SK-N-MC (cell line): ENCODE measurements at places on chromosomes 16 and 17.
A peak's percentile ranks its signal among the peaks of the same experiment; 100 is the strongest.

DNA sequence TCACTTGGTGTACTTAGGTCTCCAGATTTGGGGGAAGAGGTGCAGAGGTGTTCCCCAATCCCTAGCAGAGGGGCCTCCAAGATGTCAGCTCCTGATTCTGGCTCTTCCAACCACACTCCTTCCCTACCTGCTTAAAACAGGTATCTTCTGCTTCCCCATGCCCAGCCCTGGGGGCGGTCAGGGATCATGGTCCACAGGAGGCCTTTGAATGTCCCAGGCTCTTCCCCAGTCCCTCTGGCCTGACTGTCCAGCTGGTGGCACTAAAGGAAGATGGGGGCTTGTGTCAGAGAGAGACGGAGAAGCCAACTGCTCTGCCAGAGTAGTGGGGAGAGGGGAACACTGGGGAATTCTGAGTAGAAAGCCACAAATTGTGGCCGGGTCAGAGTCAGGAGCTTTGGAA lies 3.8 kb downstream of the ARL4D start:
- DNase-seq, result no peak

DNA sequence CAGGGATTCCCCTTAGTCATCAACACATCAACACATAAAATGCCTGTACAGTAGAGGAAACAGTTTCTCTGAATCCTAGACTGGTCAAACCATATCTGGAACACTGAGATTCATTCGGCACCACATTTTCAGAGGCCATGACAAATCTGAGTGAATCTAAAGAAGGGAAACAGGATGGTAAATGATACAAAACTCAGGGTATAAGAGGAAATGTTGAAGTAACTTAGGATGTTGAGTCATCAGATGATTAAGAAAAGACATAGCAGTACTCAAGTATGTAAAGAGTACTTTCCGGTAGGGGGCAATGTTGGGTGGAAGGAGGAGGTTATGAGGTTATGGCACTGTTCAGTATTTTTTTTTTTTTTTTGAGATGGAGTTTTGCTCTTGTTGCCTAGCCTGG lies 358.5 kb upstream of the PMFBP1 start:
- no peak for DNase-seq

GRCh38 chr16:50614955-50615724 lies 66.0 kb downstream of the SNX20 start:
- no peak for DNase-seq

GRCh38 chr16:4350365-4350786 lies 745 bp downstream of the PAM16 start:
- no peak for DNase-seq

- no peak for DNase-seq
Observed at GRCh38 chr16:57601801-57602478, 26.5 kb upstream of the ADGRG1 start.

- no peak for DNase-seq
Observed at GRCh38 chr17:42058063-42058462, 7.7 kb upstream of the C17orf113 start.

GRCh38 chr16:50612849-50613198 lies 64.6 kb downstream of the NKD1 start:
- no peak for DNase-seq

GRCh38 chr17:60332574-60332973 lies 59.4 kb downstream of the USP32 start:
- peak; percentile 45 for DNase-seq

GRCh38 chr16:83717308-83717707 lies 90.5 kb upstream of the HSBP1 start:
- no peak for DNase-seq

DNA sequence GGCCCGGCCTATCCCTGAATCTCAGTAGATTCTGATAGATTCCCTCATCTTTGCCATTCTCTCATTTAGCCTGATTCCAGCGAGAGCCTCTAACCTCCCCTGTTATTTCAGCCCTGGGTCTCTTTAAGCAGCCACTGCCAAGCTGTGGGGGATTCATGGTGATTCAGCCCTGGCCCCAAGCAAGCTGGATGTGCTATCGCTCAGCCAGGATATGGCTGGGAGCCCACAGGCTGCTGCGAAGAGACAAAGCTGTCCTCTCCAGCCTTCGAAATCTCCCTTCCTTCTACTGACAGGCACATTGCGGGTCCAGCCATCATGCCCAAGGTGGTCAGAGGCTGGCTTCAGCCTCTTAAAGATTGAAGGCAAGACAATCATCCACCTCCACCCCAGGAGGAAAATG lies 394.1 kb downstream of the SOX9 start:
- DNase-seq, result no peak

DNA sequence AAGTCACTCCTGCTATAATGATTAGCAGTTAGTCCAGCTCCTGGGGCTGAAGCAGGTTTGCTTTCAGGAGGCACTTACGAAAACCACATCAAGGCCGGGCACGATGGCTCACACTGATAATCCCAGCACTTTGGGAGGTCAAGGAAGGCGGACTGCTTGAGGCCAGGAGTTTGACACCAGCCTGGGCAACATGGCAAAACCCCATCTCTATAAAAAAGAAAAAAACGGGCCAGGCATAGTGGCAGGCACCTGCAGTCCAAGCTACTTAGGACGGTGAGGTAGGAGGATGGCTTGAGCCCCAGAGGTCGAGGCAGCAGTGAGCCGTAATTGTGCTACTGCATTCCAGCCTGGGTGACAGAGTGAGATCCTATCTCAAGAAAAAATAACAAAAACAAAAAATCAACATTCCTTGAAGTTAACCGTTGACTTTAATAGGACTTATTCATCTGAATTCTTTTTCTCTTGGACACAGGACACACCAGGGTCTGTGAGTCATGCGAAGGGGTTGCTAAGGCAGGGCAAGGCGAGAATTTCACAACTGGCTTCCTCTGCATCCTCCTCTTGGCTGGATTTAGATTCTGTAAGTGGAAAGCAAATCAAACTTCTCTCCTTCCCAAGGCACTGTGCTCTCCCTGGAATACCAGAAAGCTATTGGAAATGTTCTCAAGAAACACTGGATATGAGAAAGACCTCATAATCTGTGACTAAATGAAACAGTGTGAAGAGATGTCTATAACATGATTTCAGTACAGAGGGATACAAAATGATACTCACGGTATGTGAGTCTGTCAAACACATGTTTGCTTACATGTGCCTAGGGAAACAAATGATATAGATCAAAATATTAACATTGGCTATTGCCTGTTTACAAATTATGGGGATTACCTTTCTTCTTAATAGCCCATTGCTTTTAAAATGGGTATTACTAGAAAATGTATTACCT lies 99.5 kb downstream of the SYCE1L start:
- no peak for DNase-seq

DNA sequence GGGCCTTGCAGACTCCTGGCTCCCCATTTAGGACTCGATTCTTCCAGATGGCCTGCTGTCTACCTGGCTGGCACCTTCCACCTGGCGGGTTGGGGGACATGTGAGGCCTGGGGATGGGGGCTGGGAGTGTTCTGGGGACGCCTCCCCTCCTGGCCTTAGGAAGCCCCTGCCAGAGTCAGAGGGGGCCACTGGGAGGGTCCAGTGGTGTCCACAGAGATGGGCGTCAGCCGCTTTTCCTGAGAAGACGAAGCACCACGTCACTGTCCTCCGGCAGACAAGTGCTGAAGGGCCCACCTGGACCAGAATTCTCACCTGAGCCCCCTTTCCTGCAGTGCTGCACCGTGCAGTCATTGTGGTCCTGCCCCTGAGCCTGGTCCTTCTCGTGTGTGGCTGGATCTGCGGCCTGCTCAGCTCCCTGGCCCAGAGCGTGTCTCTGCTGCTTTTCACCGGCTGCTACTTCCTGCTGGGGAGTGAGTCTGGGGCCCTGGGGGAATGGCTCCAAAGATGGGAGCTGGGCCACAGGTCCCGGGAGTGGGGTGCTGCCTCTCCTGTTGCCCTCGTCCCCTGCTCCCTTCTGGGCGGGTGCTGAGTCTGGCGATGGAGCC lies 2.9 kb downstream of the TMEM235 start:
- no peak for DNase-seq

GRCh38 chr16:20348365-20349185 lies 3.9 kb downstream of the UMOD start:
- DNase-seq, result no peak

DNA sequence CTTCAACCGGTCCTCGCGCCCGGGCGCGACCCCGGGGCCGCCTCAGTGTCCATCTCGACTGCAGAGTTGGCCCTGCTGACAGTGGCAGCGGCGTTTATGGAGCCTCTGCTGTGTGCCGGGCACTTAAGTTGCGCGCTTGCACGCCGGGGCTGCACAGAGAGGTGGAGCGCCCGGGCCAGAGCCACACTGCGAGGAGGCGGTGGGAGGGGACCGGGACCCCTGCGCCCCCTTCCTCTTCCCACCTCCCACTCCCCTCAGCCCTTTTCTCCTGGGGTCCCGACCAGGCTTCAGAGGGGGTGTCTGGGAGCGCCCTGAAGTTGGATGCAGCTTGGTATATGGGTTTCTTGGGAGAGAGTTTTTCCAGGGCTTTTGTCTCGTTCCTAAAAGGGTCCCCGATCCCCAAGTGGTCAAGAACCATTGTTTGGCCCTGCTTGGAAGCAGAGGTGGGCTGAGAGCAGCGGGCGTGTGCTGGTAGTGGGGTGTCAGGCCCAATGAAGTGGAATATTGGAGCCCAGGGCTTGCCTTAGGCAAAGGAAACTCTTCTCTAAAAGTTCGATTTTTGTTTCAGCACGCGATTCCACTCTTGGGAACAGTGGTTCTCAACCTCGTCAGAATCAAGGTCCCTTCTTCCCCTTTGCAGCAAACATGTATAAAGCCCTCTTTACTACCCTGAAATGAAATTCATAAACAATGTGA lies 605 bp downstream of the MRTFB start:
- no peak for DNase-seq

GRCh38 chr17:37291351-37291750 lies 84.4 kb upstream of the C17orf78 start:
- no peak for DNase-seq

DNA sequence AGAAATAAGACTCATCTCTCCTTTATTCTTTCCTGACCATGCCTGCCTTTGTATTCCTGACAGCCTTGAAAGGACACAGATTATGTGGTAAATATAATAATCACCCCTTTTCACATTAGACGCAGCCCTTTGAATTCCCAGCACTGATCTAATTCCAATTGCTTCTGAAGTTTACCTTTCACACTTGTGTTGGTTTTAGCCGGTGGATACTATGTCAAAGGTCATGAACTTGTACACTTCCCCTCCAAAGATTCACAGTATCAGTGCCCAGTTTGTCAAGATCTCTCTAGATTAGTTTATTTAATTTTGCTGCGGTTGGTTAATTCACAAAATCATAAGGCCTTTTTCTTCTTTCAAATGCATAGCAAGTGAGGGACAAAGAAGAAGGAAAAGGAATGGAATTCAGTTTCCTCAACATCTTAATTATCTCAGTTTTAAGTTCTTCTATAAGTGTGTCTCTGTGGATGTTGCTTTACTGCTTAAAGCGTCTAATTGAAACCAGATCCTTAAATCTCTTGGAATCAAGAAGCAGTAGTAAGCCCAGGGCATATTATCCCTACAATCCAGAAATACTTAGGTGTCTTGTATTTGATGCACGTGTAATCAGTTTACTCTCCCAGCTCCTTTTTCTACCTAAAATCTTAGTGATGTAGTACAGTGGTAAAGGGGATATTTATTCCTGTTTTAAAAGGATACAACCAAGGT lies 174.3 kb upstream of the TBX2 start:
- peak; percentile 2 for DNase-seq

DNA sequence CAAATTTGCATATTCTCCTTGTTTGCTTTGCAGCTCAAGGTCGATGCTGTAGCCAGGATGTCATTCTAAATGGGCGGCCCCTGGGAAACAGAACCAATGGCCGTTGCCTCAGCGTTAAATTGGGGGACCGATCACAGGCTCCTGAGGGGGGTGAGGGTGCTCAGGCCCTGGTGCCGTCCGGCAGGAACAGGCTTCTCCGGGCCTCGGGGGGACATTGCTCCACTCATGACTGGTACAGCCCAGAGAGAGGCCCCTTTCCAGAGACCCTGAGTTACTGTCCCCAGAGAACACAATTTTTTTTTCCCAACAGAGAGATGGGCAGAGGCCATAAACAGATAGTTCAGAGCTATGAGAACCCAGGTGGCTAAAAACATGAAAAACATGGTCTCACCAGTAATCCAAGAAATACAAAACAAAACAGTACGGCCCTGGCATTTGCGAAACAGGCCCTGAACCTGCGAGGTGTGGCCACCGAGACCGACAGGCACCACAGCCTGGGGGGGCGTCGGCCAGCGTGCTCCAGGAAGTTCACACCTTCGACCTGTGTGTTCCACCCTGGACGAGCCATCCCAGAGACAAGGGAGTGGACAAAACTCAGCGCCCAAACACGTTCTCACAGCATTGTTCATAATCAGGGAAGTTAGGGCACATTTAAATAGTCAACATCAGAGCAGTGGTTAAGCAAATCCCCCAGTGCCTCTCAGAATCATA lies 82.8 kb downstream of the METRNL start:
- no peak for DNase-seq

DNA sequence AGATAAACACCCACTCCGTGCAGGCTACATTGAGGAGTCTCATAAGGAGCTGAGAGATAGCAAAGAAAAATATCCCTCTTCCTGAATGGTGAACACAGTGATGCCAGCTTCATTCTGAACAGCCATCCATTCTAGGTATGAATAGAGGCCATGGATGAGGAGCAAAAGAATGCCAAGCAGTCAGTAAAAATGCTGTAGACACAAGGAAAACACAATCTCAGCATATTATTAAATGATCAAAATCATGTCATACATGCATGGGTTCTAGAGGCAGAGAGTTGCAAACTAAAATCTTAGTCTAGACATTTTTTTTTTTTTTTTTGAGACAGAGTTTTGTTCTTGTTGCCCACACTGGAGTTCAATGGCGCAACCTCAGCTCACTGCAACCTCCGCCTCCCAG lies 313.0 kb downstream of the SOX9 start:
- no peak for DNase-seq

- no peak for DNase-seq
Observed at GRCh38 chr17:74921026-74921681, 1.9 kb downstream of the USH1G start.

DNA sequence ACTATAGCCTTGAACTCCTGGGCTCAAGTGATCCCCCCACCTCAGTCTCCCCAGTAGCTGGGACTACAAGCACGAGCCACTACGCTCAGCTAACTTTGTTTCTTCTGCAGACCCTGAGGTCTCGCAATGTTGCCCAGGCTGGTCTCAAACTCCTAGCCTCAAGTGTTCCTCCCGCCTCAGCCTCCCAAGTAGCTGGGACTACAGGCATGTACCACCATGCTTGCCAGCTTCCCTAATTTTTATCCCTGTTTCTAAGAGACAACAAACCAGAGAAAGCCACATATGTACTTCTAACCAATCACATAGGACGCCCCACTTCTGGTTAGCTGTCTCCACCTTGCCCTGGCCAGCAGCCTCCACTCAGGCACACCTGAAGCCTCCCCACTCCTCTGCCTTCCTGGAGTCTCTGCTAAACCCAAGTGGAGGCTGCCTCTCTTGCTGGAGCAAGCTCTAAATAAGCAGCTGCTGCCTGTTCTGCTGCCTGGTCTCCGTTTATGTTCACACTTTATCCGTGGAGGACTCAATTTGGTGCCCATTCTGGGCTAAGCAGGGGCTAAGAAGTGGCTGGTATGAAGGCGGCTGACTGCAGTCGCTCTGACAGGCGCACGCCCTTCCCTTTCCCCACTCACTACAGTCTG lies 24.7 kb downstream of the NSMCE1 start:
- no peak for DNase-seq

GRCh38 chr17:39222866-39223834 lies 2.6 kb downstream of the STAC2 start:
- no peak for DNase-seq
